Ovary (tissue), 10 donors: ENCODE measurements at places on chromosomes 4 and X. TPM values are rescaled to one million over a fixed set of nuclear protein-coding genes. Genes with fewer than 3 reads are reported as not detected.

Gene AP1AR
- polyA plus RNA-seq = 12.1 TPM

Gene SPANXN4
- not detected for polyA plus RNA-seq

Gene TGIF2LX
- polyA plus RNA-seq = not detected

Gene EDA2R
- 1.5 TPM for polyA plus RNA-seq

Gene CDX4
- polyA plus RNA-seq = not detected

Gene CD99L2
- 64.6 TPM for polyA plus RNA-seq
